ENCODE measurements at places on chromosomes 4 and X.

- DNase-seq, result no peak
Observed at GRCh38 chr4:127120441-127121090, 512.2 kb upstream of the INTU start.

- DNase-seq, result no peak
Observed at GRCh38 chr4:123622572-123622971, 226.0 kb downstream of the SPRY1 start.

- no peak for DNase-seq
Observed at GRCh38 chr4:120995266-120996010, 72.9 kb upstream of the PRDM5 start.

GRCh38 chr4:36303426-36304137 is 22.2 kb downstream of the DTHD1 start:
- DNase-seq, result no peak

DNA sequence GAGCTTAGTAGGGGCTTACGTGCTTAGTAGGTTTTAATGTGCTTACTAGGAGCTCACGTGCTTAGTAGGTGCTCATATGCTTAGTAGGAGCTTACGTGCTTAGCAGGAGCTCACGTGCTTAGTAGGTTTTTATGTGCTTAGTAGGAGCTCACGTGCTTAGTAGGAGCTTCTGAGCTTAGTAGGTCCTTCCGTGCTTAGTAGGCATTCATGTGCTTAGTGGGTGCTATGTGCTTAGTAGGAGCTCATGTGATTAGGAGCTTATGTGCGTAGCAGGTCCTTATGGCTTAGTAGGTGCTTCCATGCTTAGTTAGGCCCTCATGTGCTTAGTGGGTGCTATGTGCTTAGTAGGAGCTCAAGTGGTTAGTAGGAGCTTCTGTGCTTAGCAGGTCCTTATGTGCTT is 59.4 kb downstream of the SHOX start:
- DNase-seq, result no peak

DNA sequence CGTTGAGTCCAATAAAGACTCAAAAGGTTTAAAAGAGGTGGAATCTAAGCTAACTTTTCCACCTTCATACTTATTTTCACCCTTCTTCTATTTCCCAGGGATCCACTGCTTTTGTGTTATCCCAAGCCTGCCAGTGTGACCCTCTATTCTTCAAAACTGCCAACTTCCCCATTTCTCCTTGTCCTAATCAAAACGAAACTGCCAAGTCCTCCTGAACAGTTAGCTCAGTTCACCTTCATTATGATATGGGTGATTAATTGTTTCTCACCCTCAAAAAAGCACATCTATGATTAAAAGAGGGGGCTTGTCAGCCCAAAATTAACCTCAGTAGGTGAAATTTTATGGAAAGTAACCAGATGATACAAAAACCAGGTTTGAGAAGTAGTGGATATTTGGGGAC is 108.4 kb downstream of the GUCY2F start:
- no peak for DNase-seq

DNA sequence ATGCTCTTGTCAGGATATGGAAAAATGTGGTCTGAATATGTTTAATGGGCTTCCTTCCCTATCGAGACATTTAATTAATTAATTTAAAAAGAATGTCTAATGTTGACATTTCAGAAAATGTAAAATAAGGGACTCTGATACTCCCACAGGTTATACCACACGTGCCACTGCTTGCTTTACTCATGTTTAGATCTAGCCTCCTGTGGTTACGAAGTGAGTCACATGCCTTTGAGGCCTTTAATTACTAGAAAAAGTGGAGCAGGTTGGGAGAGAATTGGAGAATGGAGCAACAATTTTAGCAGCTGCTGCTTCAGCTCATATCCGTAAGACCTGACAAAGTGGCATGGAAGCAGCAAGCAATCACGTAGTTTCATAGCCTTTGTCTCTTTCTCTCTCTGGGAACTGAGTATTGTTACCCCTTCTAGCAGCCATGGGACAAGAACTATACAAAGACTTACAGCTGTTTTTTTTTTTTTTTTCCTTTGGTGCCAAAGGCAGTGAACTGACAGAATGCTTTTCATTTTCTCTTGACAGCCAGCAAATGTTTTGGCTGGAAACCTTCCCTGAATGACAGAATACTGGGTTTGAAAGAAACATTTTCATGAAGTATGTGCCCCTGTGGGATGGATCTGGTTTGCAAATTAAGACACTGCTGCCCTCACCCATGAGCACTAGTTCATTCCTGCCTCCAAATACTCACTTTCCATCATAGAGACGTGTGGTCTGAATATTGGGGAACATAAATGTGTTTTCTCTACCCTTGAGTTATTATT is 355.1 kb upstream of the PABPC5 start:
- DNase-seq, result no peak

- DNase-seq, result no peak
Observed at GRCh38 chr4:52317361-52317879, 266.3 kb downstream of the SPATA18 start.

GRCh38 chrX:10901290-10901633 is 209.9 kb upstream of the HCCS start:
- no peak for DNase-seq

- no peak for DNase-seq
Observed at GRCh38 chrX:131613260-131613659, 69.4 kb downstream of the OR13H1 start.

- DNase-seq, result no peak
Observed at GRCh38 chr4:78806943-78807460, 30.9 kb downstream of the BMP2K start.

- DNase-seq, result no peak
Observed at GRCh38 chrX:928606-929005, 283.8 kb downstream of the CRLF2 start.

- no peak for DNase-seq
Observed at GRCh38 chr4:26459756-26460530, 30.3 kb downstream of the CCKAR start.

GRCh38 chr4:139957986-139958738 is 195.8 kb downstream of the MAML3 start:
- no peak for DNase-seq

Data from transverse colon (tissue), 4 donors.